ENCODE measurements at places on chromosomes 11 and 22. TPM values are rescaled to one million over a fixed set of nuclear protein-coding genes. Genes with fewer than 3 reads are reported as not detected.

- H3K27ac ChIP-seq, result no peak overlapping the region
- no peak for DNase-seq
- H3K27me3 ChIP-seq, result no peaks in the 10 kb centered on the region
- H3K36me3 ChIP-seq, result peaks cover 6% of the 10 kb centered on the region
Observed at GRCh38 chr11:76131671-76132631, 74.4 kb downstream of the WNT11 start.

DNA sequence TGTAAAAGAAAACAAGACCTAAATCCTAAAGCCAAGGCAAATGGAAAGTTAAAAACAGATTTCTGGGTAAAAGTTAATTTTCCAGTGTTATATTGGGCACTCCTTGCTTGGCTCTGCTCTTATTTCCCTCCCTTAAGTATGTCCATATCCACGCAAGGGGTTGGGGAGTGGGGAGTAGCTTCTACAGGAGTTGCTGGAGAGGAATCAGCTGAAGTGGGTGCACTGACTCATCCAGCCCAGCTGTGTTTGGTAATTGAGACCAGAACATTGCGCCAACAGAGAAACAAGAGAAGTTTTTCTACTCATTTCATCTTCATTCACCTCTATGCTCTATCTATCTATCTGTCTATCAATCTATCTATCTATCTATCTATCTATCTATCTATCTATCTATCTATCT is 298.4 kb upstream of the PDGFD start:
- H3K4me1 ChIP-seq, result no peaks in the 10 kb centered on the region
- no peaks in the 10 kb centered on the region for H3K36me3 ChIP-seq
- no peak overlapping the region for H3K27ac ChIP-seq
- DNase-seq, result no peak
- H3K4me3 ChIP-seq, result no peak overlapping the region

DNA sequence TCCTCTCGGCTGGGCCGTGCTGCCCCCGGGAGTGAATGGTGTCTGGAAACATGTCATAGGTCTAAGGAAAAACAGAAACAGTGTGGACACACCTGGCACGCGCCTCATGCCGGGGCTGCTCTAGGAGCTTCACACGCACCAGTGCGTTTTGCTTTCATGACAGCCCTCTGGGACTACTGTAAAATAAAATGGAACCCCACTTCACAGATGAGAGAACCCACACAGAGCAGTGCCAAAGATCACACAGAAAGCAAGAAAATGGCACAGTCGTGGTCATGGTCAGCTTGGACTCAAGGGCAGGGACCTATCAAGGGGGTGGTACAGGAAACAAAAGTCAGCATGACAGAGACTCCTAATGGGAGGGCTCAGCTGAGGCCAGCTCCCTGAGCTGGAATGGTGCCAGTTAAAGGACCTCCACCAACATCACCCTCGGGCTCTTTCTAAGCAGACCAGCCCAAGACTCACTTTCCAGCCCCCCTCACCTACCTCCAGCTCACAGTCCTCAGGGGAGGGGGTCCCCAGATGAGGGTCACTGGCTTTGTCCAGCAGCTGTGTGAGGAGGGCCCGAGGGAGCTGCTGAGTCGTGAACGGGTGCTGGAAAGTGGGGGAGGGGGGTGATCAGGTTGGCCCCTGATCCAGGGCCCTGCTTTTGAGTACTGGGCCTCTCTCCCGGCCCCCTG is 3.3 kb downstream of the MAP4K2 start:
- H3K4me1 ChIP-seq, result peaks cover 35% of the 10 kb centered on the region
- H3K4me3 ChIP-seq, result no peak overlapping the region
- peaks cover 10% of the 10 kb centered on the region for H3K36me3 ChIP-seq
- H3K27ac ChIP-seq, result peak overlapping the region; percentile 30
- no peak for DNase-seq
- no peaks in the 10 kb centered on the region for H3K27me3 ChIP-seq

GRCh38 chr11:120651396-120651795 is 139.8 kb downstream of the GRIK4 start:
- H3K27me3 ChIP-seq, result peaks cover 4% of the 10 kb centered on the region
- no peak for DNase-seq
- no peaks in the 10 kb centered on the region for H3K36me3 ChIP-seq

DNA sequence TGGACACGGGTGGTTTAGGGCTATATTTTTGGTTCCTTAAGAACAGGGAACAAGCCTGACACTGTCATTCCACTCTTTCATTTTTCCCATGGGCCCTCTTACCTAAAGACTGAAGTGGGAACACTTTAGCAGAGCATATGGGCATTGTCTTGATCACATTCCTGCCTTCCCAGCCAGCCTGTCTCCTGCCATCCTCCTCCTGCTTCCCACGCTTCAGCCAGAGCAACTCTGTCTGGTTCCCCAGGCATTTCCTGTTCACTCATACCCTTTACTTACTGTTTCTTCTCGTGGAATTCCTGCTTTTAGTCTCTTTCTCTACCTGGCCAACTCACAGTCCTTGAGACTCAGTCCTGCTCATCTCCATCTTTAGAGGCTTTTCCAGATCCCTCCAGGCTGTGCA is 22.8 kb downstream of the MRPL16 start:
- H3K36me3 ChIP-seq, result peaks cover 83% of the 10 kb centered on the region
- peaks cover 45% of the 10 kb centered on the region for H3K4me1 ChIP-seq
- no peaks in the 10 kb centered on the region for H3K27me3 ChIP-seq
- H3K27ac ChIP-seq, result peak overlapping the region; percentile 7
- DNase-seq, result no peak

- no peak for DNase-seq
- peaks cover 4% of the 10 kb centered on the region for H3K4me1 ChIP-seq
- H3K36me3 ChIP-seq, result no peaks in the 10 kb centered on the region
- H3K27me3 ChIP-seq, result peaks cover 28% of the 10 kb centered on the region
- H3K4me3 ChIP-seq, result no peak overlapping the region
Observed at GRCh38 chr11:34256626-34257025, 101.2 kb downstream of the ABTB2 start.

- DNase-seq, result no peak
- peaks cover 5% of the 10 kb centered on the region for H3K4me1 ChIP-seq
- peaks cover 11% of the 10 kb centered on the region for H3K27me3 ChIP-seq
- H3K27ac ChIP-seq, result no peak overlapping the region
Observed at GRCh38 chr11:120808616-120809050, 215.3 kb upstream of the TBCEL start.

DNA sequence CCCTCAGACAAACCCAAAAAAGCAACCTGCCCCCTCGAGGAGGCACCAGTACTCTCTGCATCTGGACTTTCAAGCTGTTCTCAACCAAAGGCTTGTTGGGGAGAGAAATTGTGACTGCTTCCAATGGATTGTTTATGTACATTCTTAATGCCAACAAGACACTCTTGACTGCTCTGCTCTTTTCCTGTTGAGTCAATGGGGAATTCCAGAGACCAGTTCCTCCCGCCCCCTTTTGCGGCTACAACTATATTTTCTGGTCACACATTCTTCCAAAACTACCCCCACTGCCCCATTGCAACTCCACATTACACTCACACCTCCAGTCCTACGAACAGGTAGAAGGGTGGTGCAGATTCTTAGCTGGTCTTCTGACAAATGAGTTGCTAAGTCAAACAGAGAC is 187.0 kb downstream of the DSCAML1 start:
- H3K36me3 ChIP-seq, result no peaks in the 10 kb centered on the region
- H3K4me1 ChIP-seq, result peaks cover 9% of the 10 kb centered on the region
- no peak overlapping the region for H3K27ac ChIP-seq
- peaks cover 6% of the 10 kb centered on the region for H3K27me3 ChIP-seq

GRCh38 chr11:86641537-86642261 is 30.7 kb downstream of the ME3 start:
- peaks cover 14% of the 10 kb centered on the region for H3K4me1 ChIP-seq
- DNase-seq, result no peak
- no peak overlapping the region for H3K4me3 ChIP-seq
- peaks cover 26% of the 10 kb centered on the region for H3K27me3 ChIP-seq

DNA sequence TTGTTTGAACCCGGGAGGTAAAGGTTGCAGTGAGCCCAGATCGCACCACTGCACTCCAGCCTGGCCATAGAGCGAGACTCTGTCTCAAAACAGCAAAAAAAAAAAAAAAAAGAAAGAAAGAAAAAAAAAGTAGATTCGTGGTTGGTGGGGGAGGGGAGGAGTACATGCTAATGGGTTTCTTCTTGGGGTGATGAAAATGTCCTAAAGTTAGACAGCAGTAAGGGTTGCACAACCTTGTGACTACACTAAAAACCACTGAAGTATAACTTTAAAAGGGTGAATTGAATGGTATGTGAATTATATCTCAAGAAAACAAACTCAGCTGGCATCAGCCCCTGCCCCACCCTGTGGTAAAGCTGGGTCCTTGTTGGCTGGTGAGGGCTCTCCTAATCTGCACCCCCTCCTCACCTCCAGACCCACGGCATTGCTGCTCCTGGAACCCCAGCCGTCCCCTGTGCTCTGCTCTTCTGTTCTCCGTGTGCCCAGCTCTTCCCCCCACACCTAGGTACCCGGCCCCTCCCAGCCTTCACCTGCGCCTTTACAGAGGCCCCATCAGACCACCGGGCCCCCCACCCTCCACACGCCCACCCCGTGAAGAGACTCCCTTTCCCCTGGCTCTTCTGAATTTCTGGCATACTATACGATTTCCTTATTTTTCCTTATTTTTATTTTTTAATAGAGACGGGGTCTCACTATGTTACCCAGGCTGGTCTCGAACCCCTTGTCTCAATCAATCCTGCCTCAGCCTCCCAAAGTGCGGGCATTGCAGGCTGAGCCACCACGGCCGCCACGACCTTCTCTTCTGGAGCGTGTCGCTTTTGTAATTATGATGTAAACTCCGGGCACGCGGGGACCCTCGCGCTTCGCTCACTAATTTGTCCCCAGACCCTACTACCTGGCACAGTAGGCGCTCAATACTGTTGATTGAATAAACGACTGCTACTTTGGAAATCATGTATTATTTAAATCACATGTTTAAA is 924 bp upstream of the FADD start:
- H3K4me3 ChIP-seq, result peak overlapping the region; percentile 88
- H3K36me3 ChIP-seq, result peaks cover 19% of the 10 kb centered on the region
- H3K4me1 ChIP-seq, result peaks cover 30% of the 10 kb centered on the region
- no peak for DNase-seq
- H3K27me3 ChIP-seq, result peaks cover 3% of the 10 kb centered on the region
- H3K27ac ChIP-seq, result peak overlapping the region; percentile 89

- no peaks in the 10 kb centered on the region for H3K27me3 ChIP-seq
- no peak for DNase-seq
- H3K4me1 ChIP-seq, result peaks cover 38% of the 10 kb centered on the region
- H3K4me3 ChIP-seq, result peak overlapping the region; percentile 98
- H3K36me3 ChIP-seq, result peaks cover 1% of the 10 kb centered on the region
Observed at GRCh38 chr22:20319041-20319744, 667 bp downstream of the DGCR6L start.

- H3K36me3 ChIP-seq, result peaks cover 7% of the 10 kb centered on the region
- H3K27ac ChIP-seq, result peak overlapping the region; percentile 34
- no peak for DNase-seq
- H3K4me1 ChIP-seq, result peaks cover 55% of the 10 kb centered on the region
- H3K27me3 ChIP-seq, result no peaks in the 10 kb centered on the region
Observed at GRCh38 chr11:3879967-3880542, 24.6 kb downstream of the STIM1 start.

- no peak for DNase-seq
- H3K27me3 ChIP-seq, result peaks cover 9% of the 10 kb centered on the region
- H3K27ac ChIP-seq, result no peak overlapping the region
- H3K4me3 ChIP-seq, result no peak overlapping the region
- no peaks in the 10 kb centered on the region for H3K4me1 ChIP-seq
Observed at GRCh38 chr11:93392867-93393266, 62.3 kb downstream of the DEUP1 start.

- no peak for DNase-seq
- H3K4me3 ChIP-seq, result no peak overlapping the region
- no peaks in the 10 kb centered on the region for H3K27me3 ChIP-seq
Observed at GRCh38 chr22:45226503-45227186, 14.0 kb downstream of the KIAA0930 start.

DNA sequence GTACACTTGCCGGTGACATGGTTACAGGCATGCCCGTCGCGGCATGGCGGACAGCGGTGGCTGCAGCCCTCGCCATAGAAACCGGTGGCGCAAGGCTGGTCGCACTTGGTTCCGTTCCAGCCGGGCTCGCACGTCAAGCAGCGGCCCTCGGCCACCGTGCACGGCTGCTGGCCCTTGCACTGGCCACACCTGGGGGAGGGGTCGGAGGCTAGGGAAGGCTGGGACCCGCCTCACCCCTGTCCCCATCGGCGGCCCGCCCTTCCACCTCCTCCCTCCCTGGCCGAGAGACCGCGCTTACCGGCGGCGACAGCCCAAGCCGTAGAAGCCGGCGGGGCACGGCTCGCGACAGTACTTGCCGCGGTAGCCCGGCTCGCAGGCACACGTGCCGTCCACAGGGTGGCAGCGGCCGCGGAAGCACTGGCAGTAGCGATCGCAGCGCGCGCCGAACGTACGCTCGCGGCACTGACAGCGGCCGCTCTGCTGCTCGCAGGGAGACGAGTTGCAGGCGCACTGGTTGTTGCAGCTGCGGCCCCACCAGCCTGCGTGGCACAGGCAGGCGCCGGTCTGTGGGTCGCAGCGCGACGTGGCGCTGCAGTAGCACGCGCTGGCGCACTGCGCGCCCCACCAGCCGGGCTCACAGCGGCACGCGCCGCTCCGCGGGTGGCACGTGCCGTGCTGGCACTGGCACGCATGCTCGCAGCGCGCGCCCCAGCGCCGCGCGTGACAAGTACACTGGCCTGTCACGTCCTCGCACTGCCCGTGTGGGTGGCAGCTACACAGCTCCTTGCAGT is 6.7 kb downstream of the SCARF2 start:
- peaks cover 76% of the 10 kb centered on the region for H3K27me3 ChIP-seq
- H3K36me3 ChIP-seq, result no peaks in the 10 kb centered on the region
- peaks cover 6% of the 10 kb centered on the region for H3K4me1 ChIP-seq
- H3K4me3 ChIP-seq, result peak overlapping the region; percentile 84
- no peak overlapping the region for H3K27ac ChIP-seq

- H3K27me3 ChIP-seq, result peaks cover 10% of the 10 kb centered on the region
- H3K4me3 ChIP-seq, result no peak overlapping the region
- no peak for DNase-seq
- H3K4me1 ChIP-seq, result peaks cover 7% of the 10 kb centered on the region
Observed at GRCh38 chr11:20274031-20274430, 89.5 kb upstream of the HTATIP2 start.

DNA sequence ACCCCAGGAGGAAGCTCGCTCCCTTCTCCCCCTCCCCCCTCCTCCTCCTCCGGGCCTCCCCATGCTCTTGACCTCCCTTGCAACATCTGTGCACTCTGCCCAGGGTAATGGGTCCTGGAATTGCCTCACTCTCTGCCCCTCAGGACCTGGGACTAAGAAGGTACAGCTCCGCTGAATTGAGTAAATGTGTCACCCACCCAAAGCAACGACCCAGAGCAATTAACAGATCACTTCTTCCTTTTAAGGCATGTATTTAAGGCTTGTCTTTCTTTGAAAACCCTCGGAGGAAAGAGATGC is 15.1 kb downstream of the GDPD5 start:
- DNase-seq, result no peak
- H3K27me3 ChIP-seq, result peaks cover 2% of the 10 kb centered on the region
- no peak overlapping the region for H3K27ac ChIP-seq
- H3K4me1 ChIP-seq, result peaks cover 17% of the 10 kb centered on the region

- DNase-seq, result no peak
- H3K4me1 ChIP-seq, result no peaks in the 10 kb centered on the region
- H3K36me3 ChIP-seq, result no peaks in the 10 kb centered on the region
- no peak overlapping the region for H3K4me3 ChIP-seq
- H3K27me3 ChIP-seq, result peaks cover 5% of the 10 kb centered on the region
Observed at GRCh38 chr22:29216011-29216872, 10.5 kb downstream of the EMID1 start.

The HYLS1 gene
- 10.4 TPM for total RNA-seq

The KDM4F gene
- not detected for total RNA-seq

The GGTLC2 gene
- not detected for total RNA-seq

The NLRP14 gene
- not detected for total RNA-seq

The GSTT2B gene
- total RNA-seq, result not detected
